ENCODE measurements at places on chromosomes 12 and 14.

DNA sequence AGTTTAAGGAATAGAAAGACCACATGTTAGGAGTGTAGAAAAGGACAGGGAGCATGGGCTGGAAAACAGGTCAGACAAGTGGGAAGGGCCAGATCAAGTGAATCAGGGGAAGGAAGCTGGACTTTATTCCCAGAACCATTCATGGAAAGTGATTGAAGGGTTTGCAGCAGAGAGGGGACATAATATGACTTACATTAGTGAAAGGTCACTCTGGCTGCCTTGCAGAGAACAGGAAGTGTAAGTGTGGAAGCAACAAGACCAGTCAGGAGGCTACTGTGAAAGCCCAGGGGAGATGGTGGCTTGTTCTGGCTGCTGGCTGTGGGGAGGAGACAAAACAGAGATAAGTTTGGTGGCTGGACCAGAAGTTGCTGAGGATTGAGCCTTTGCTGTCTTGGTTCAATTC lies 69.1 kb downstream of the VCPKMT start:
- DNase-seq = no peak

- DNase-seq = peak; percentile 75
Observed at GRCh38 chr12:117111386-117111785, 12.2 kb upstream of the TESC start.

- peak; percentile 86 for DNase-seq
Observed at GRCh38 chr14:99758121-99758821, 34.9 kb upstream of the EML1 start.

DNA sequence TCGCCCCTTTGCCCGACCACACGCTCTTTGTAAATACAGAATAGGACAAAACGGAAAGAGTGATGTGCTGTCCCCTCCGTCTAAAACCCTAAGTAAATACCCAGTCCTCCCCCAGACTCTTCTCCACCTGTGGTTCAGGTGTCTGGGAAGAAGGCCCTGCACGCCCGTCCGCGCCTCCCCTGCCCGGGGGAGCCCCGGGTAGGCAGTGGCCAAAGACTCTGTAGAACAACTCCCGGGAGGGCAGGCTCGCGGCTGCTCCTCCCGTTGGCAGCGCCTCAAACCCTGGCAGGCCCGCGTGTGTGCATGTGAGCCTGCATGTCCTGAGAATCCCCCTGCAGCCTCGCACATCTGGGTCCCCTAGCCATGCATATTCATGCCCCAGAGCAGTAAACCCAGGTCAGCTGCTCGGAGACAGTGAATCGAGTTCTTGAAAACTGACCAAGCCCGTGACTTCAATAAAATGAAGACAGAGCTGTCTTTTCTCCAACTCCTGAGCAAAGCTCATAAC lies 165.8 kb downstream of the MON2 start:
- DNase-seq = peak; percentile 88

Measured in endodermal cell (in vitro differentiated cells).